ENCODE measurements at places on chromosomes 1 and 21.

GRCh38 chr1:210467440-210468043, 138.8 kb downstream of the HHAT start:
- DNase-seq, result peak; percentile 14

GRCh38 chr1:247387096-247387495, 28.9 kb upstream of the NLRP3 start:
- DNase-seq, result no peak

DNA sequence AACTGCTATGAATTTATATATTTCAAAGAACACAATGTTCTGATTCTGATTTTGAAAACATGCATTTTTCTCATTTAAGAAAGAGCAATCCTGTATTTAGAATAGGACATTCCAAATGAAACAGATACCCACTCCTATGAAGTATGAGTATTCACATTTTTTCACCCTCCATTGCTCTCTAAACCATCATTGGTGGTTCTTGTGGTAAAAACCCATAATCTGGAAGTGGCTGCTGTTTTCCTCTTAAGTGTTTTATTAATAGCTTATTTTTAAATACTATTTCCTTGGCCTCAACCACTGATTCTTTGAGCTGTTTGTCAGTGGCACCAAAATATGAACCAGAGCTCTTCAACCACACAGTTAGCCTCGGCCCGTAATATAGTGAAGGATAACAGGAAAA, 60.0 kb upstream of the ADAM30 start:
- DNase-seq, result no peak

DNA sequence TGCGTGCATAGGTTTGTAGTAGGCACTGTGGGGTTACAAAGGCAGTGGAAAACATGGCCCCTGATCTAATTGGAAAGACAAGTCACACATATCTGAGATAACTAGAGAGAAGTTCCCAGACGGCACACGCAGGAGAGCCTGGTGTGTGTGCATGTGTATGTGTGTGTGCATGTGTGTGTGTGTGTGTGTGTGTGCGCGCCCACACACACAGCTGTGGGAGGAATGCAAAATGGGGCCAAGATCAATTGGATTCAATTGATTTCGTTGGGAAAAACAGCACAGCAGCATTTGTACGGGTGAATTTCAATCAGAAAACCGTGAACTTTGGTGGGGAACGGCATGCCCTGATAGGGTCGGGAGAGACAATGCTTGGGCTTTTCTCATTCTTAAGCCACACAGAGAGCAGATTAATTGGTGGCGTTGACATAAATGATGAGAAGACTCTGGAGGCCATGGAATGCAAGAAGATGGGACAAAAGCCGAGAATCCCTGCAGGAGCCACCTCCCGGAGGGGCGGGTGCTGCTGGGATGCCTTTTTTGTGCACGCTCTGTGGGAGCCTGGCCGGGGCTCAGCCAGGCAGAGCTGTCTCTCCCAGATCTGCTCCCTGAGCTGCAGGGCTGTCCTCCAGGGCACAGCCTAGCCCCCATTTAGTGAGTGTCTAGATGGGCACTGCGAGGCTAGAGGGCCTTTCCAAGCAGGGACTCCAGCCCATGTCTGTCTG, 322.0 kb downstream of the CAMTA1 start:
- DNase-seq, result no peak

- no peak for DNase-seq
Observed at GRCh38 chr21:39452207-39452969, 618 bp downstream of the SH3BGR start.

GRCh38 chr1:223847781-223848345, 2.1 kb upstream of the TP53BP2 start:
- no peak for DNase-seq

DNA sequence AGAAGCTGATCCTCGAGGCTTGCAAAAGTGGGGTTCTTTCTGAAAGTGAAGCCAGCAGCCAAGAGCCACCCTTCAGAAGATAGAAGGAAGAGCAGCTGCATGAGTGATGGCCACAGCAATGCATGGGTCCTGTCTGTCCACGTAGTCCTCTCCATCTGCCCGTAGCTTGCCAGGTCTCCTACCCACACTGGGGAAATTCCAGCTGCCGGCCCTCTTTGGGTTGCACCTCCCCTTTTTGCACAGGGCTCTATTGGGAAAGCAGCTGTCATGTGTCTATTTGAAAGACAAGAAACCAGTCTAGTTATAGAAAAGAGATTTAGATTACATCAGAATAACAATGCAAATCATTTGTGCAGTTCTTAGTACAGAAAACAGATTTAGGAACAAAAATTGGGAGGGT, 204.4 kb downstream of the GIPC2 start:
- no peak for DNase-seq

GRCh38 chr1:178643831-178644230, 81.2 kb upstream of the RALGPS2 start:
- no peak for DNase-seq

DNA sequence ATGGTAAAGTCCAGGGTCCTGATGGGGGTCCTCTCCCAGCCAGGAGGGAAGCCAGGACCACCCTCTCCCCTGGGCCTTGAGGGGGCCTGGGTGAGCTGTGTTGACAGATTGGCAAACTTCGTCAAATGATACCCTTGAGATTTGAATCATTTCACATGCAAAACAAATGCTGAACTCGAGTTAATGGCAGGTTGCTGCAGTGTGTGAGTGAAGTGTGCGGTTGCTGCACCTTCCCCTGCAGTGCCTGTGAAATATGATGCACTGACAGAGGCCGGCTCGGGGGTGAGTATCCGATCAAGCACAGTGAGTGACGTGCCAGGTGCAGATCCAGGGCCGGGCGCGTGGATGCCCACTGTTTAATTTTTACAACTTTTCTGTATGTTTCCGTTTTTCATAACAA, 5.7 kb upstream of the KRTAP12-1 start:
- DNase-seq, result no peak

DNA sequence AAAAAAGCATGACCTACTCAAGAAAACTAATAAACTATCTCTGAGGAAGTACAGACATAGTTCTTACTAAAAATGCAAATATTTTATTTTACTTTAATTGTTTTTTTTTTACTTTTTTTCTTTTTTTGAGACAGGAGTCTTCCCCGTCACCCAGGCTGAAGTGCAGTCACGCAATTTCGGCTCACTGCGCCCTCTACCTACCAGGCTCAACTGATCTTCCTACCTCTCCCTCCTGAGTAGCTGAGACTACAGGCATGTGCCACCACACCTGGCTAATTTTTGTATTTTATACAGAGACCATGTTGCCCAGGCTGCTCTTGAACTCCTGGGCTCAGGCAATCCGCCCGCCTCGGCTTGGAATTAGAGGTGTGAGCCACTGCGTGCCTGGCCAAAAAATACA, 1263.1 kb downstream of the KCNT2 start:
- no peak for DNase-seq

GRCh38 chr1:181112071-181112929, 23.8 kb downstream of the IER5 start:
- DNase-seq, result peak; percentile 73

DNA sequence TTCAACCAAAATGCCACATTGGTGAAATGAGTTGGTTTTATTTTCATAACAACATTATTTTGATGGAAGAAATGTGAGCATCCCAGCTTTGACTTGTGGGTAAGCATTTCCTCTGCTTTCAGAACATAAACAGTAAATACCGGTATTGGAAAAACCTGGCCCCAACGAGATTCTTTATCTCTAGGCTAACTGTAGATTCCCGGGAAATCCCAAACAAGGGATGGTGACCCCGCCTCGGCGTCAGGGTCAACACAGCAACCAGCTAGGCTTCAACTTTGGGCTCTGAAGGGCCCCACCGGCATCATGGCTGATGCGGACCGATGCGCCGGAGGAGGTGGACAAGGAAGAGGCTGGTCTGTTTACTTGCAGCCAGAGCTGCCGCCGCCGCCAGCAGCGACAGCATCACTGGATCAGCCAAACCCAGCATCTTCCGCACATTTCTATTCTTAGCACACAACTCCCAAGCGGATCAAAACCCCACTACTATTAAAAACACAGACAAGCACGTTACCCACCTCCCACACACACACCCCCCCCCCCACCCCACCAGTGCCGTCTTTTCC, 1.1 kb downstream of the AKT3 start:
- DNase-seq, result no peak

DNA sequence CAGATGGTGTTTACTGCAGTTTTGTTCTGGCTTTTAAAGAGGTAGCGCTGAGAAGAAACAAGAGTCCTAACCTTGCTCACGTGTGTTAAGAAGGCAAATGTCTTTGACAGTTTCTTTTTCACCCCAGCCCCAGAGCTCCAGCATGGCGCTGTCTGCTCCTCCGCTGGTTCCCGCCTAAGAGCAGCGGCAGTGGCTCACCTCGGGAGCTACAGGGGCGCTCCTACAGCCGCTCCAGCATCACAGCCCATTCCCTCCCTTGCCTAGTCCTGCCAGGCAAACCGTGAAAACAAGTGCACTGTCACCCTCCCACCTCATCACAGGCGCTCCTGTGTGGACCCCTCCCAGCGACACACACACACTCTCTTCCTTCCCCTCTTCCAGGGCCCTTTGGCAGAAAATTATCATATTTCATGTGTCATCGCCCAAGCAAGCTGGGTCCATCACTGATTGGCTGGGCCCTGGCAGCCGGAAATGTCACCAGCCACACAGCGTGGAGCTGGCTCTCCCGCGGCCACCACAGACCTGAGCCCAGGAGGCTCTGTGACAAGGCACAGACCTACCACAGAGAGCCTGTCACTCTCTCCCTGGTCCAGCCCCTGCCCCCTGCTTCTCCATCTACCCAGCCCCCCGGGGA, 1.2 kb upstream of the HIVEP3 start:
- DNase-seq, result no peak

- DNase-seq, result no peak
Observed at GRCh38 chr1:204261746-204262505, 48.1 kb upstream of the GOLT1A start.

DNA sequence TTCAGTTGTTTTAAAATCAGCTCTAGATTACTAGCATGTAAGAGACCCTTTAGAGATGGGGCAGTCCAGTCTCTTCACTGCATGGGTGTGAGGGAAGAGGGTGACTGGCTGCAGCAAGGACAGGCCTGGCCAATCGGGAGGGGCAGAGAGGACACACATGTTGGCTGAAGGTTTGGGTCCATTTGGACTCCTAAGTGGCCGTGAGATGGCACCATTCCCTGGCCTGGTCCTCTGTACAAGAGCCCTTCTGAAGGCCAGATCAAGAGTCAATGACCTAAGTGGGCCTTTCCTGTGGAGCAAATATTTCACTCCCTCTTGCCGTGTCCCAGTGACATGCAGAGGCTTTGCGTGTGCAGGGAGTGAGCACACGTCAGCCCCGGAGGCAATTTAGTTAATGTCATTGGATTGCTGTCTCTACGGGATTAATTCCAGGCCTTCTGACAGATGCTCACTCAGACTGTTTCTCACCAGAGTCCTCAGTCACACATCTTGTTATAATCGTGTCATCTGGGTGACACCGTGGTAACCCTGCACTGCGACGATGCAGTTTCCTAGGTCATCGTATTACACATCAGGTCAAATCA, 613.0 kb downstream of the NPHP4 start:
- DNase-seq, result no peak

- DNase-seq, result no peak
Observed at GRCh38 chr1:229092377-229093237, 178.3 kb upstream of the RAB4A start.

GRCh38 chr1:212977781-212978645, 27.7 kb downstream of the VASH2 start:
- DNase-seq, result no peak

GRCh38 chr1:172826096-172826741, 167.3 kb downstream of the FASLG start:
- peak; percentile 85 for DNase-seq

- no peak for DNase-seq
Observed at GRCh38 chr1:182707122-182707521, 22.7 kb upstream of the RGS8 start.

GRCh38 chr1:119652587-119652986, 4.5 kb upstream of the ZNF697 start:
- no peak for DNase-seq

DNA sequence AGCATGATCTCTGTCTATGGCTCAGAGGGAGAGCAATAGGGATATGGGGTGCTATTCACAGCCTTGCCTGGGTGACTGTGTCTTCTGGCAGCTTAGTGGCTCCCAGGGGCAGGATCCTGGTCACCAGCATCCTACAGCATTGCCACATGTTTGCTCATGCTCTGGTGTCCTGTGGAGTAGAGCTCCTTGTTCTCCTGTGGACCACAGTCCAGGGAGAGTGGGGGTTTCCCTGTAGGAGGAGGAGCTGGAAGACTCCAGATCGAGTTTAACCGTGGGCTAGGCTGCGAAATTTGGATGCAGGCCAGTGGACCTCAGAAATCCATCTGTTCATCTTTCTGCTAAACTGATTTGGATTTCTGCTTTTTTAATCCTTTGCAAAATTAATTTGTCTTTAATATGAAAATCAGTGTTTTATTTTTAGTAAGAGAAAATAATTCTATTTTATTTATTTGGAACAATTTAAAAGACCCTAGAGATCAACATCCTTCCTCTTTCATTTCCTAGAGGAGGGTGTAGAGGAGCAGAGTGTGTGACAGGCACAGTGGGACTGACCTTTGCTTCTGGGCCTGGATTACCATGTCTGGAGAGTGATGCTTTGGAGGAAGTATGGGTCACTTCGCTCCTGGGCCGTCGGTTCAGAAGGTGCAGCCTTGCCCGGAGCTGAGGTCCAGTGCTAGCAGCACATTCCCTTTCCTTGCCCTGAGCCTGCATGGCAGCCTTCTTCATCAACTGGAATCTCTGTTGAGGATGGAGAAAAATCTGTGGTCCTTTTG, 17.4 kb downstream of the ADARB1 start:
- no peak for DNase-seq

DNA sequence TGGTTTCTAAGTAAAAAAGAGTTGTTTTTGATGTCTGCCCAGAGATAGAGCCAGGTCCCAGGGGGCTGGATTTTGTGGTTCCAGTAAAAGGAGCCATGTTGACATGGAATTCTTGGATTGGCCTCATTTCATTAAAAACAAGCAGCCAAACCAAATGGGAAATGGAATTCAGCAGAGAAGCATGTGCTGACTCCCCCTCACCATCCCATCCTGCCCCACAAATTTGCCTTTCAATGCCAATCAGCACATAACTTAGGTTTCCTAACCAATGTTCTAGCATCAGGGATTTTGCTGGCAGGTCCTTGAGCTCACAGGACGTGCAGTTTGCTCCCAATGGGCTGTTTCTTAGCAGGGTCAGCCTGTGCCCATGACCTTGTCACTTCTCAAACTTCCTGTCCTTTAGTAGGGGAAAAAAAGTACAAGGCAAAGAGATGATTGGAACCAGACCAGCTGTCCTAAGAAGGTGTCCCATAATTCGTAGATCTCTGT, 101.5 kb upstream of the GADD45A start:
- DNase-seq, result peak; percentile 30

DNA sequence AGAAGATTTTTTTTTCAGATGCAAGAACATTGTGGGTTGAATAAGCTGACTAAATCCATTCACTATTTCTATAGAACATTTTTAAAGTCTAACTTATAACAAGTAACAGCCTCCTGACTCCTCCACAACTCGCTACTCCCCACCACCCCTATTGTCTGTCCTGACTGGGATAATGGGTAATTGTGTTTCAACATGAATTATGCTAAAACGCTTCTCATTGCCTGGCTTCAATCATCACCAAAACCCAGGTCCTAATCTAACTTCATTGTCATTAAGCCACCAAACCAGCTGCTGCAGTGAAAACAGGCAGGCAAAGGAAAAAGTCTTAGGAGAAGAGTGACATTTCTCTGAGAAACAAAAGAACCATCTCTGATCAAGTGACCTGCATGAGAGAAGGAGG, 30.0 kb downstream of the TNR start:
- DNase-seq, result no peak

Measured in fibroblast of skin of left quadriceps (primary cell).